ENCODE measurements at places on chromosomes 7 and 10.

- no peak for DNase-seq
Observed at GRCh38 chr7:1383398-1384112, 75.7 kb downstream of the MICALL2 start.

GRCh38 chr7:133797818-133798520, 329.2 kb upstream of the LRGUK start:
- no peak for DNase-seq

GRCh38 chr7:108109221-108109908, 20.8 kb downstream of the LAMB4 start:
- DNase-seq = peak; percentile 42

DNA sequence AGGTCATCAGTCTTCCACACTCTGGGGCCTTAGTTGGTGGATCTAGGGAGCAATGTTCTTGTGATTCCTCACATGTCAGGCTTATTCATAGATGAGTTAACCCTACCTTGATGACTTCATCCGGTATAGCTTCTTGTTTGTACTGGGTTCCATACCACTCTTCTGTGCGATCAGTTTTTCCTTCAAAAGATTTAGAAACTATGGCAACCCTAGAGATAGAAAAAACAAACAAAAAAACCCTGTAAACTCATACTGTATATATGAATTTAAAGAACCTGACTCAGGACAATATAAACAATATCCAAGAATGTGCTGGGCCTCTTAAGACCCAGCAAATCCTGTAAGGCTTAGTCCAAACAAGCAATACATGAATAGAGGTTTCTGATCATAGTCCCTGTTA, 83.5 kb downstream of the IDE start:
- DNase-seq = no peak

- DNase-seq = peak; percentile 85
Observed at GRCh38 chr7:127776776-127777386, 124.9 kb downstream of the SND1 start.

- no peak for DNase-seq
Observed at GRCh38 chr7:102028206-102028826, 210.9 kb downstream of the CUX1 start.

DNA sequence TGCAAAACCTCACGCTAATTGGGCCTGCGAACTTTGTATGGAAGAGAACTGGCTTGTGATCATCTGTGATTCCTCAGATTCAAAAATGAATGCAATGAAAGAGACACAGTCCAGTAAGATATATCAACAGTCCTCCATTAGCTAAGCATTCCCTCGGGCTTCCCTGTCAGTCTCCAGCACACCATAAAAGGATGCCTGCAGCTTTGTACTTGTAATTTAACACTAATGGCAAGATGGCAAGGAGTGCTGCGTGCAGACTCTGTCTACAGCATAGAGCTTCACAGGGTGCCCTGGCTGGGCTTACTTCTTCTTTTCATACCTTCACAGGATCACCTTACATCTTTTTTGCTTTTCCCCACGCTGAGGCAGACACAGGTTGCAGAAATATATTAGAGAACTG, 200.0 kb downstream of the GFRA1 start:
- DNase-seq = no peak

GRCh38 chr7:31343516-31344305, 3.2 kb upstream of the NEUROD6 start:
- no peak for DNase-seq

DNA sequence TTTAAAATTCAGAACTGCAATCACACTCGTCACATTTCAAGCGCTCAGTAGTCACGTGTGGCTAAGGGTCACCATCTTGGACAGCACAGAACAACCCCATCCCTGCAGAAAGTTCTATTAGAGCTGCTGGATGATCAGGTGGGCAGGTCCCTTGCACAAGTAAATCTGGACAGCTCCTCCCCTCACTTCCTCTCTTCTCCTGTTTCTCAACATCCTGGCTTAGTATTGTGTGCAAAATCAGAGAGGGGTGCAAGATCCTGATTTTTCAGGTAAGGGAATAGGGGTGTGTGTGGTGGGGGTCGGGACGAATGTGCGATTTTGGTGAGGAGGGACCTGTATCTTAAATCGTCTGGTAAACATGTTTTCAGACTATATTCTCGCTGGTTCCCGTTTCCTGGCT, at the start of gene GIMAP4:
TSS of gene GIMAP4 (plus strand) at position 222 of the 400 bp plus-strand sequence. CDS start 2,512 bp downstream, outside the sequence.
- no peak for DNase-seq

DNA sequence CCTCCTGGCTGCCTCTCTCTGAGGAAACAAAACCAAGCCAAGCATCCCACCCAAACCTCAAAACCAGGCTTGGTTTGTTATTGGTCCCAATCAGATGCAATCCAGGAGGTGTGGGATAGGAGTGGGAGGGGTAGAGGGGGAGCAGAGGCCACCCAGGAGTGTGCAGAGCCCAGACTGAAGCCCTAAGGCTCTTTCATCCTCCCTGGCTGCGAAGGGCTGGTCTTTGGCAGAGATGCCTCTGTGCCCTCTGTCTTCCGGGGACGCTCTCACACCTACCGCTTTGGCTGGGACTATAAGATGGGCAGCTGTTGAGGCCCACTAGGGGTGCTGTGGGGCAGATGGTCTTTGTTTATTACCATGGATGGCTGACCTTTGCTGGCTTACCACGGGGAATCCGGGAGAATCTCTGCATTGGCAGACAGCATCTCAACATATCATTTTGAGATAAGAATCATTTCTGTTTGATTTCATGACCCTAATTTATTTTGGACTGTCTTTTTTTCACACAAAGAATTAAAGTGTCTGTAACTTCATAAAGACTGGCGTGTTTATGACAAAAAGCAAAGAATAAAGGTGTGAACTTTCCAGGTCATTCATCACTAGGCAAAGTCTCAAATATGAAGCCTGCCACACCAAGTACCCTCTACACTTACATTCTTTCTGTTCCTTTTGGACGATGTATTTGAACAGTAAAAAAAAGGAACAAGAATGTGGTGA, 6.5 kb upstream of the DENND2A start:
- peak; percentile 84 for DNase-seq

DNA sequence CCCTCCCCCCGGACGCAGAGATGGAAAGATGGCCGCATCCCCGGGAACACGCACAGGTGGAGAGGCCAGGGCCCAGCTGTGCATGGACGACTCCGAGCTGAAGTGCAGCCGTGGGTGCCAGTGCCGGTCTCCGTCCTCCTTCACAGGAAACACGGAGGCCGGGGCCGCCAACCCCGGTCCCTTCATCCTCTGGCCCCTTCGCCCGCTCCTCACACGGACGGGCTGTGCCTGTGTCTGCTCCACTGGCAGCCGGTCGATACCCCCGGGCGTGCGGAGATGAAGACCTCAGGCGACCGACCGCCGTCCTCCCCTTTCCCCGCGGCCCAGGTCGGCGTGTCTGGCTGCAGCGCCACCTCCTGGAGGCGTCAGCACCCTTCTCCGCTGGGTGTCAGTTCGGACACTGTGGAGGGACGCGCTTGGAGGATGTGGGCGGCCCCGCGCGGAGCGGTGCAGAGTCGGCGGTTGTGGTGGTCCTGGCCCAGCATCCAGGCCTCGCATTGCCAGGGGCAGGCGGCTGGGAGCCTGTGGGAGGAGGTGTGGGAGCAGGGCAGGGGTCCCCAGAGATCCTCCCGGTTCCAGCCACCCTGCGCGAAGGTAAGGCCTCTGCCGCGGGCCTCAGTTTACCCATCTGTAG, 9.9 kb downstream of the ZNF511 start:
- DNase-seq = no peak

- no peak for DNase-seq
Observed at GRCh38 chr10:31268444-31269303, 50.3 kb upstream of the ZEB1 start.

- peak; percentile 74 for DNase-seq
Observed at GRCh38 chr7:132757783-132758182, 181.5 kb upstream of the PLXNA4 start.

GRCh38 chr7:27605689-27606269, 56.9 kb downstream of the HIBADH start:
- peak; percentile 50 for DNase-seq

DNA sequence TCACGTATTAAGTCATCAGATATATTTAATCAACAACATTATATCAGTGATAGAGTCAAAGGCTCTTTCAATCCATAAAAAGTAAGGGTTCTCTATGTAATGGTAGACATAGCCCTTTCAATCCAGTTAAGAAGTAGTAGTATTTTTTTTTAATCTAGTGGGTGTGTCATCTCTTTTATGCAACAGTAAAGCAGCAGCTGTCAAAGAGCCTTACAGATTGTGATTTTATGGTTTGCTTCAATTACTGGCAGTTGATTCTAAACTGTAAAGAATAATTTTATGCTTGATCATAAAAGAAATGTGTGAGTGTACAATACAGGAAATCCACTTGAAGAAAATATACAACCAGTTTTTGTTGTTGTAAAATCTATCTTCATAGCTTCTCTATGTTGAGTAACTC, 902.6 kb upstream of the MBL2 start:
- no peak for DNase-seq

DNA sequence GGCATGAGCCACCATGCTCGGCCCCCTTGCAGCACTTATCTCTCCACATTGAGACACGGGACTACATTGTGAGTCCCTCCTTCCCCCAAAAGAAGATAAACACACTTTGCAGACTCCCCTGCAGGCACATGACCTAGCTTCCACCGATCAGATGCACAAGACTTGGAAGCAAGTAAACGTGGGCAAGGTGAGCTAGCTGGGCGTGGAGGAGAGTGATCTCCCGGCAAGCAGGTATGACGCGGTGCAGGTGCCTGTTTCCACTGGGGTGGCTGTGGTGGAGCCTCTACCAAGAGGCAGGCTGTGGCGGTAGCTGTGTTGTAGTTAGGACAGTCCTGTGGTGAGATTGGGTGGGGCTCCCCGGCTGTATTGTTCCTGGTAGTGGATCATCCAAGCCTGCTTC, 7.7 kb upstream of the COMTD1 start:
- no peak for DNase-seq

DNA sequence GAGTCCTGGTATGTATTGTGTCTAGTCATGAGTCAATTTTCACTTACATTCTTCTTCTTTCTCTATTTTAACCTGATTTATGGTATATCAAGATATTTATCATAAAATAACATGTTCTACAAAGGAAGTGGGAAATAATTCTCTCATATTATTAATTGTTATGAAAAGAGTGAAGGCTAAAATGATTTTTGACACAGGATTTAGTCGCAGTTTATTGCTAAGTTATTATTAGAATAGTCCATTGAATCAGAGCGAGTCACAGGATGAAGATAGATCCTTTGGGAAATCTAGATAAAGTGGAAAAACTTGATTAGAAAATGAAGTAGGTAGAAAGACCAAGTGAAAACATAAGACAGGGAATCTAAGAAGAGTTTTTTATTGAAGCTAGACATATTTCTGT, 184.3 kb upstream of the DGKB start:
- DNase-seq = no peak

DNA sequence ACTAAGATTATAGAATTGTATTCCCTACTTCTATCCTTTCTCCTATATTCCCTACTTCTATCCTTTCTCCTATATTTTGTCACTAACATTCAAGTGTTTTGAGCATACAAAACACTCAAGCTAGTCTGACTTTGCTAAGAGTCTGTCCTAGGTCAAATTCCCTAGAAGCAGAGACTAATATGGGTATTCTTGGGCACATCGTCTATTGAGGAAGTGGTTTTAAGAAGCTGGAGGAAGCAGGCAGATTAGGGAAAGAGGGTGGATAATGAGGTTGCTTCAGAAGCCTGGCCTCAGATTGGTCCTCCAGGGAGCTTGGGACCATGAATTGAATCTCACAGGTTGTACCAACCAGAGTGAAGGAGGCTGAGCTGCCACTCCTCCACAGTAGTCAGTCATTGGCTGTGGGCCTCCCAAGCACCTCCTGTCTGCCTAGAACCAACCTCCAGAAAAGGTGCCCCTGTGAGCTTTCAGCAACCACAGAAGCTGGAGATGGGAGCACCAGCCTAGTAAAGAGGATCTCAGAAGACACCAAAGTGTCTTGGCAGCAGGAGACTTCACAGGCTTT, 295.9 kb upstream of the PHF14 start:
- no peak for DNase-seq

GRCh38 chr10:62643606-62644587, 160.6 kb upstream of the ADO start:
- DNase-seq = no peak

GRCh38 chr7:138881579-138882188, 83.7 kb upstream of the ATP6V0A4 start:
- peak; percentile 34 for DNase-seq

GRCh38 chr7:72325561-72325960, 86.6 kb downstream of the CALN1 start:
- DNase-seq = no peak

DNA sequence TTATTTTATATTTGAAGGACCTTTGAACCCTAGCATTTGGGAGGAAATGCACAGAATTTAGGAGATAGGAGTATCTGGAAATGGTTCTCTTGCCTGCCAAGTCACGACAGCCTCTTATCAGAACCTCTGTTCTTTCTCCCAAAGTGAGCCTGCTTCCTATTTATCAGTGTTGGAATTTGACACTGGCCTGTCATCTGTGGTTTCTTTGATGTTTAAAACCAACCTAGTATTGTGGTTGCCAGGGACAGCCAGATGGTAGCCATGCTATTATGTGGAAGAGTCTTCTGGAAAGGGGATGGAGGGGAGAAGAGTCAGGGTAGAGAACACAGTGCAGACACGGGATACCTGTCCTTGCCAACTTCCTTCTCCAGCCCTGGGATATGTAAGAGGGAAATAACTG, 21.1 kb downstream of the ZNF282 start:
- peak; percentile 60 for DNase-seq

DNA sequence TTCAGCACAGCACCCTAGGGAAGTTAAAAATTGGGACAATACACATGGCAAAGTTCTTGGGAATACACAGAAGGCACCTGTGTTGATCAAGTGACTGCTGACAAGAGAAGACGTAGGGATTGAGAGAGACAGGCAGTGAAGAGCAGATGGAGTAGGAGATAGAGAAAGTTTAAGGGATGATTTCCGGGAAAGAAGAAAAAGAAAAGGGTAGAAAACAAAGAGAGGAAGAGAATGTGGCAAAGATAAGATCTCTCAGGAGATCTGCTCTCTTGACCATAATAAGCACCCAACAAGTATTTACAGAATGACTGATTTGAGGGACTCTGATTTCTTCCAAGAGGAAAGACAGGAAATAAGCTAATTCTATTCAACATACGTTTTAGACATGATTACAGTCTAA, 15.1 kb upstream of the RALA start:
- no peak for DNase-seq

DNA sequence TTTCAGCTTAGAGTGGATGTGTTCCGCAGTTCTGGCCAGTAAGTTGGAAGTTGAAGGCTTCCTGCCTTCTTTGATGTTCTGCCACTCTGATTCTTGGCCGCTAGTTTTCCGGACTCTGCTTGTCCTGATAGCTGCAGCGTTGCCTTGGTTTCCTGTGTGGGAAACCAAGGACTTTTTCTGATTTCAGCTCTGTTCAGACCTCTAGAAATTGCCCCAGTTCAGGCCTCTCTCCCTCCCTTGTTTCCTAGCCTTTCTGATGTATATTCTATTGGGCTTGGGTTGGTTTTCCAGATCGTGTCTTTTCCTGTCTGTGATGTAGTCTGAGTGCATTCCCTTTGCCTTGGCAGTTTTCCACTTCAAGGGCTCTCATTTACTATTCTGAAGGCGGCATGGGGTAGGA, 318.7 kb downstream of the BBS9 start:
- no peak for DNase-seq

DNA sequence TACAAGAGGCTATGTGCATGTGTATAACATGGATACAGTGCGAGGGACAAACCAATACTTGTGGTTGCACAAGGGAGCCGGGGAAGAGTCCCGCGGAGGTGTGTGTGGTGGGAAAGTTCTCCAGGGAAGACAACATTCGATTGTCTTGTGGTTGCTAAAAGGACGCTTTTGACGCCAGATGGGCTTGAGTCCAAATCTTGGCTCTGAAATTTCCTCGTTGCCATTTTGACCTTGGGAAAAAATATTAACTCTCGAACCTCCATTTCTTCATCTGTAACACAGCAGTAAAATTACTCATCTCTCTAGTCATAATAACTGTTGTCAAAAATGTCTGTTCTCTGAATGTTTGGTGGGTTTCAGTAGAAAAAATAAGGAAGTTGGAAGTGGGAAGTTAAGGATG, 16.5 kb downstream of the PLXDC2 start:
- no peak for DNase-seq
